Urothelium cell line (cell line): ENCODE measurements at places on chromosomes 16 and 17.

GRCh38 chr16:55495616-55496289 is 13.1 kb upstream of the LPCAT2 start:
- DNase-seq = no peak

- DNase-seq = no peak
Observed at GRCh38 chr16:49542946-49543630, 169.5 kb downstream of the C16orf78 start.

DNA sequence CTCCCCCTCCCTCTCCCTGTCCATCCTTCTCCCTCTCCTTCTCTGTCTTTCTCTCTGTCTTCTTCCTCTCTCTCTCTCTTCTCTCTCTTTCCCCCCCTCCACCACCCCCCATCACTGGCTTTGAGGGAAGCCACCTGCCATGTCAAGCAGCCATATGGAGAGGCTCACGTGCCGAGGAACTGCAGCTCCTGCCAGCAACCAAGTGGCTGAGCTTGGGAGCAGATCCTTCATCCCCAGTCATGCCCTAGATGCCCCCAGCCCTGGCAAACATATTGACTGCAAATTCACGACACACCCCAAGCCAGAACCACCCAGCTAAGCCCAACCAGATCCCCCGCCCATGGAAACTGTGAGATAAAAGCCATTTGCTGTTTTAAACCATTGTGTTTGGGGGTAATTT is 40.9 kb upstream of the RBFOX3 start:
- no peak for DNase-seq

DNA sequence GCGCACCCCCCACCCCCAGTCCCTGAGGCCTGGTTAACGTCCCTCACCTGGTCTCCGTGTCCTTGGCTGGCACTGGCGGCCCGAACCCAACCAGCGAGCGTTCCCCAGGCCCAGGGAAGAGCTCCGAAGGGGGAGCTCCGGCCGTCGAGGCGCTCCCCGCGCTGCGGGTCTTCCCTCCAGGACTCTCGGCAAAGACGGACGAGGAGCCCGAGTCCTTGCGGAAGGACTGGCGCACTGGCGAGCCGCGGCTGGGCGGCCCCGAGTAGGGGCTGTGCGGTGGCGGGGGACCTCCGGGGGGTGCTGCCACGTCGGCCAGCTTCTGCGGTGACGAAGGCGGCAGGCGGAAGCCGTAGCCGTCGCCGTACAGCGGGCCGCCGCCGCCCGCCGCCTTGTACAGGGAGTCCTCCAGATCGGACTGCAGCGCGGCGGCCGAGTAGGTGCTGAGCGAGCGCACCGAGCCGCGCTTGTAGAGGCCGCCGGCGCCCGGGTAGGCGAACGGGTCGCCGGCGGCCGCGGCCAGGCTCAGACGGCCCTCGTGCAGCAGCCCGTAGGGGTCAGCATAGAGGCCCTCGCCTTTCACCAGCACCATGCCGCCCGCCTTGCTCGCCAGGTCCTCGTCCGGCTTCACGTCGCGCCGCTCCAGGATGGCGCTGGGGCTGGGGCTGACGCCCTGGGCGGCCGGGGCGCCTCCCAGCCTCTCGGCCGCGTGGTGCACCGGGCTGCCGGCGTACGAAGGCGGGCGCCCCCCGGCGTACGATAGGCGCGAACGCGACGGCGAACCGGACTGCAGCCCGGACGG is 44.1 kb downstream of the SRCIN1 start:
- no peak for DNase-seq

GRCh38 chr16:52963212-52963854 is 89.4 kb downstream of the CHD9NB start:
- DNase-seq = no peak

DNA sequence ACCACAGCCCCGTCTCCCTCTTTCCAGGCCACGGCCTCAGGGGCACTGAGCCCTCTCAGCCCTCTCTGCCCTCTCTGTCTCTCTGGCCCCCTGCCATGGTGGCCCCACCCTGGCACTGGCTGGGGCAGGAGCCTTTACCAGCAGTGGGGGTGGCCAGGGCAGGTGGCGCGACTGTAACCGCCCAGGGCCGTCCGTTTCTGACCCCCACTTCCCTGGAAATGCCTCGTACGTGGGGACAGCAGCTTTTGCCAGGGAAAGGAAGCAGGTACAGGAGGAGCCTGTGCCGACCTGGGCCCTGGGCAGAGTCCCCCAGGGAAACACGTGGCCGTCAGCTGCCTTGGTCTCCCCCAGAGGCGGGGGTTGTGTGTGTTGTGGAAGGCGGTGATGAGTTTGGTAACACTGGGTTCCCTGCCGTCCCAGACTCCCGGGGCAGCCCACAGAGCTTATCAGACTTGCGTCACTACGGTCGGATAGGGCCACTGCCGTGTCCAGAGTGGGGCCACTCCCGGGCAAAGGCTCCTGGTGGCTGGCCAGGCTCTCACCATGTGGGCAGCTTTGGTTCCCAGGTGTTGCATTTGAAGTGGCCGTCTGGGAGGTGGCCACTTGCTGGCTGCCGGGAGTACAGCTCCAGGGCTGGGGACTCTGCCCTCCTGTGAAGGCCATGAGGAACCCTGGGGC is 249.3 kb upstream of the CIBAR2 start:
- DNase-seq = no peak

- DNase-seq = no peak
Observed at GRCh38 chr16:30837904-30838303, 50.9 kb upstream of the ZNF629 start.

DNA sequence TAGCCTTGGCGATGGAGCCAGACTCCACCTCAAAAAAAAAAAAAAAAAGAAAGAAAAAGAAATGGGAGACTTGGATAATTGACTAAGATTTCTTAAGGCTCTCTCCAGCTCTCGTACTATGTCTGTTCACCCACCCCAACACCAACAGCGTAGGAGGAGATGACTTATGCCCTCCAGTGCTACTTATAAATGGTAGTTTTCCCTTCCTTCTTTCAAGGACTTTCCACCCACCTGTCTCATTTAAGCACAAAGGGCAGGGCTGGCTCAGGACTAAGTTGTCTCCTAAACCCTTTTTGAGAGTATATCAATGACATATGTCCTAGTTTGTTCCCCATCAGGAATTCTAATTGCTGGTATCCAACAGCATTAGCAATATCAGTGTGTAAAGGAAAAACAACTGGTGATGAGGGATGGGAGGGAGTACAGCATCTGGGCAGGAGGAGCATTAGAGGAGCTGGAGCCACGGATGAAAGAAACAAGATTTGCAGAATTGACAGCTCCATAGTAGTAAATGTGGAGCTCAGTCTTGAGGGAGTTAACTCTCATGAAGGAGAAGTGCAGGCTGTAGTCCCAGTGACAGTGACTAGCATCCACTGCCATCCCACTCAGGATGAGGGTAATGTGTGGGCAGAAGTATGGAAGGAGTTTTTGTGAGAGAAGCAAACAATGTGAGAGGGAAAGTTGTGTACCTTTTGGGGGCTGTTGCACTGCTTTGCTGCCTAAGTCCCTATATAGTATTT is 17.2 kb downstream of the UBE2Z start:
- DNase-seq = no peak

DNA sequence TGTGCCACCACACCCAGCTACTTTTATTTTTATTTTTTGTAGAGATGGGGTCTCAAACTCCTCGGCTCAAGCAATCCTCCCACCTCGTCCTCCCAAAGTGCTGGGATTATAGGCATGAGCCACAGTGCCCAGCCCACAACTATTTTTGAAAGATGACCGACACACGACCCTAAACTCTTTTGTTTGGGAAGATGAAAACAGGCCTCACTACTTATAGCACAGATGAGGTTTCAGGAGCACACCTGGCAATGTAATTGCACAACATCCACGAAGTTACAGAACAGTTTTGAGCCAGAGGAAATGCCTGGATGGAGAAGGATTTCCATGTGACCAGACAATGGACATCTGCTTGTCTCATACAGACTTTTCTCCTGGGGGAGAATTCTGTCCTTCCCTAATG is 43.4 kb upstream of the PRSS54 start:
- DNase-seq = no peak

GRCh38 chr16:56041556-56042140 is 149.6 kb upstream of the GNAO1 start:
- peak; percentile 19 for DNase-seq

DNA sequence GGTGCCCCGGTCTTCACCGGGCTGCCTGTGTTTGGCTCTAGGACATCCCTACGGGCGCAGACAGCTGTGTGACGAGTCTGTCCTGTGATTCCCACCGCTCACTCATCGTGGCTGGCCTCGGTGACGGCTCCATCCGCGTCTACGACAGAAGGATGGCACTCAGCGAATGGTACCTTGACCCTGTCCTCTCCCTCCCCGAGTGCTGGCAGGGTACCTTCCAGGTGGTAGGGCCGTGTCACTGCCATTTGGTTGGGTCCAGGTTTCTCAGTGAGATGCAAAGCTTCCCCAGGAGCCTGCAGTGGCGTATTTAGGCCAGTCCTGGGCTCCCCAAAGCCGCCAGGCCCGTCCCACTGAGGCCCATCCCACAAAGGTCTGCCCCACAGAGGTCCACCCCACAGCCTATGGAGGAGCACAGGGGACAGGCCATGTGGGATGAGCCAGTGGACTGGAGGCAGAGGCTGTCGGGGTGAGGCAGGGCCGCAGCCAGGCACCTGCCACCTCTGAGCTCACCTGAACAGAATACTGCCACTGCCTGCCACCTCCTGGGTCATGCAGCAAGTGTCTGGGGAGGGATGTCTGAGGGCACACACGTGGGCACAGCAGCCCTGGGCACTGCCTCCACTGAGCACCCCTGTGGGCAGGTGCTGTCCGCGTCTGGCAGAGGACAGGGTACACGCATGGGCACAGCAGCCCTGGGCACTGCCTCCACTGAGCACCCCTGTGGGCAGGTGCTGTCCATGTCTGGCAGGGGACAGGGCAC is 31.4 kb upstream of the CHMP6 start:
- no peak for DNase-seq

GRCh38 chr17:39671651-39672521 is 3.6 kb downstream of the PNMT start:
- no peak for DNase-seq

DNA sequence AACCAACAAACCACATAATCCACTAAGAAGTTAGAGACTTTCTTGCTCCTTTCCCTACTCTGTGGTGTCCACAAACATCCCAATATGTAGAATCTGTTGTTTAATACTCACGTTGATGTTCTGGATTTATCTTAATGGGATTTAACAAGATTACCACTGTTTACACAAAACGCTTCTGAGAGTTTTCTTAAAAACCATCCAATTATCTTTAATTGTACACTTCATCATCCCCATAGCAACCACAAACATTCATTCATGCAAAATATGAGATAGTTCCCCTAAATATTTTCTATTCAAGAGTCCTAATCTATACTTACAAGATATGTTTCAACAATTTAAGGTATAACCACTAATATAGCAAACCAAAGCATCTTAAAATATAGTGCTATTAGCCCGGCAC is 76.5 kb upstream of the CLEC18B start:
- DNase-seq = no peak

DNA sequence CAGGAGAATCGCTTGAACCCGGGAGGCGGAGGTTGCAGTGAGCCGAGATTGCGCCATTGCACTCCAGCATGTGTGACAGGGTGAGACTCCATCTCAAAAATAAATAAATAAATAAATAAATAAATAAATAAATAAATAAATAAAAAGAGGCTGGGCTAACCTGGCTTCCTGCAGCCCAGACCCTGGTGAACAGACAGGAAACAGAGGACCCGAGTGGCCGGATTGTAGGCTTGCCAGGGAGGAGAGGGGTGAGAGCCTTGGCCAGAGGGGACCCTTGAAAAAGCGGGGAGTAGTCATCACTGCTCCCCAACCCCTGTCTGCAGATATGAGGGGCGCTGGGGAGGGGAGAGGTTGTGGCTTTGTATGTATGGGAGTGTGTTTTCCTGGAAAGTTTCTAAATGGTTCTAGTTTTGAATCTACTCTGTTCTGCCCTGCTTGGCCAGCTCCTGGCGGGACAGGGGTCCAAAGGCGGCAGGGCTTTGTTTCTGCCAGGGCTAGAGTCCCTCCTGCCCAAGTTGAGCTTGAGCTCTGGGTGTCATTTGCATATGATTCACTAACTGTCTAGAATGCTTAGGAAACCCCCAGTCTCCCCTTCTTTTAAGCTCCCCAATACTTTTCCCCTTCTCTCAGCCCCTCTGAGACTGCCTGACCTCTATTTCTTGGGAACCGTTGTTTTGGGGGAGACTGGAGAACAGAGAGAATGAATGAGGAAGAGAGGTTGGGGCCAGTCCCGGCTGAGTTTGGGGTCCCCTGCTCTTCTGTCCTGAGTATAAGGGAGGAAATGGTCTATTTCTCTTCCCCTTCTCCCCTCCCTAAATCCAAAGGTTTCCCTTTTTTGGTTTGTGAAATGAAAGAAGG is 16.4 kb downstream of the RARA start:
- no peak for DNase-seq

DNA sequence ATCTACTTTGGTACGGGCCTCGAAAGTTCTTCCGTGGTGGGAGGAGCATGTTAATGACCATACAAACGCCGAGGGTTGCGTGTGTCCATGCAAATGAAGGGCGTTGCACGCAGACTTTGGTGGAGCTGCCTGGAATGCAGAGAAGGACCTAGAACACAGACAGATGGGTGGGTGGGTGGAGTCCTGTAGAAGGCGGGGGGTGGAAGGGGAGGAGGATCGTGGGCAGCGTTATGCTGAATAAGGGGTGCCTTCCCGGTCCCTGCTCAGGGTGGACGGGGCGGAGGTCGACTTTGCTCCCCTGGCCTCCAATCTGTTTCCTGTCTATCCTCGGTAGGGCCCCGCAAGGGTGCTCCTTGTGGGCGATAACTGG is 795 bp upstream of the PAQR4 start:
- no peak for DNase-seq
